ENCODE measurements at places on chromosomes 4 and X.

DNA sequence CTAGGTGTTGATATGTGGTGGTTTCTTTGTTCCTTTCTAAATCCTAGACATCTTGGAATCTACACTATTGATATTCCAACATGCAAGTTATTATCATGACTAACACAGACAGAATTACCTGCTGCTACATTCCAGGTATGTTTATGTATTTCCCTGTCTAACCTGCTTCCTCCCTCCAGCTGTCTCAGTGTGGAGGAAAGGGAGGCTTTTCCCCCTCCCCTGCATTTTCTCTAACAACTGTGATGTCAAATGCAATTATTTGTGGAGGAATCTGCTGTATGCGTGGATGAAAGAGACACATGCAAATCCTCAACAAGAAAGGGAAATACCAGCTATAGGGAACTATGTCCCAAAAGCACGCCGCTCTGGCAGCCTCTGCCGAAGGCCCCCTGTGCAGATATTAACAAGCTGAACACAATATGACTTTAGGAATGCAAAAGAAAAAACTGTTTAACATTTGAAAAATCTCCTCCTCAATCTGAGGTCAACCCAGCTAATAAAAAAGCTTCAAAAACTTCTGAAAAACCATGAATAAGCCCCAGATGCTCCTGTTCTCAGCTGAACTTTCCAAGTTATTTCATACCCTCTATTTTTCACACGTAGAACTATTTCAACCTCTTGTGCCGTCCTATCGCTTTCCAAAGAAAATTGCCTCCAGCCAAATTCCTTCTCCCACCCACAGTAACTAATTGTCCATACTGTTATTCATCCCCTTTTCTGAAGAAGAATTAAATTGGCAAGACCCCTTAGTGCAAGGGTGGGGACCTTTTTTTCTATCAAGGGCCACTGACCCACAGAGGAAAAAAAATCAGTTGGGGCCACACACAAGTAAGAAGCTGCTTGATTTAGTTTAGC is 225.1 kb upstream of the GPC4 start:
- no peak for DNase-seq

DNA sequence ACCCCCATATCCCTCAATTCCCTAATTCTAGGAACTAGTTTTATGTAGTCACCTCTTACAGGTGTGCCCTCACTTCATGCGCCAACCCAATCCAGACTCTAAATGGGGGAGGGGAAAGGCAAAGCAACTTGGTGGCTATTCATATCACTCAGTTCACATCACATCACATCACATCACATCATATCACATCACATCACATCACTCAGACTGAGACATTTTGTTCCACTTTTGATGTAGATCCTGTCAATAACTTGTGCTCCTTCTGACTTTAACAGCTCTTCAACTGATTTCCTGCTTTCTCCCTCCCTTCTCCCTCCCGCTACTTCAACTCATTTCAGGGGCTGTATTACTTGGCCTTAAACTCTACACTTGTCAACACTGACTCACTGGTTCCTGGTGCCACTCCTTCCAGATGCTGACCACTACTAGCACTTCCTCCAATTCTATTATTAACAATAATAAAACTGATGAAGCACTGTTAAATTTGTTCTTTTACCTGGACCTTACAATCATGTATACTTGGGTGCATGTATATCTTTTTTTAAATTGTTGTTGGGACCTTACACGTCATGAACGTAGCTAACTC is 29.1 kb upstream of the PLS3 start:
- DNase-seq = no peak

GRCh38 chrX:10158279-10159144 is 1.7 kb downstream of the CLCN4 start:
- DNase-seq = no peak

DNA sequence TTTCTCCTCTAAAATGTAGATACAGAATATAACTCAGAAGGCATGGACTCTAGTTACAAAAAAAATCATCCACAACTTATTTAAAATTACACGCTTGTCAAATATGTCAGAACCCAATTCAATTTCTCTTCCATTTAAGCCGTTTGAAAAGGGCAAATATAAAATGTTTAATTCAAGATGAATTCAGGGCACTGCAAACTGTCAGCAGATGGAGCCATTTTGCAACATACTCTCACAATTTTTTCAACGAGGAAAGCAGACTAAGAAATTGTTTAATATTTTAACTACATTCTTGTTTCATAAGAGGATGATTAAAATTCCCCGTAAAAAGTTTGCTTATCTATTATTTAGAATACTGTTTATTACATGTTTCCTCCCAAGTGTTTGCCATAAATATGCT is 321.3 kb upstream of the CPXCR1 start:
- no peak for DNase-seq

DNA sequence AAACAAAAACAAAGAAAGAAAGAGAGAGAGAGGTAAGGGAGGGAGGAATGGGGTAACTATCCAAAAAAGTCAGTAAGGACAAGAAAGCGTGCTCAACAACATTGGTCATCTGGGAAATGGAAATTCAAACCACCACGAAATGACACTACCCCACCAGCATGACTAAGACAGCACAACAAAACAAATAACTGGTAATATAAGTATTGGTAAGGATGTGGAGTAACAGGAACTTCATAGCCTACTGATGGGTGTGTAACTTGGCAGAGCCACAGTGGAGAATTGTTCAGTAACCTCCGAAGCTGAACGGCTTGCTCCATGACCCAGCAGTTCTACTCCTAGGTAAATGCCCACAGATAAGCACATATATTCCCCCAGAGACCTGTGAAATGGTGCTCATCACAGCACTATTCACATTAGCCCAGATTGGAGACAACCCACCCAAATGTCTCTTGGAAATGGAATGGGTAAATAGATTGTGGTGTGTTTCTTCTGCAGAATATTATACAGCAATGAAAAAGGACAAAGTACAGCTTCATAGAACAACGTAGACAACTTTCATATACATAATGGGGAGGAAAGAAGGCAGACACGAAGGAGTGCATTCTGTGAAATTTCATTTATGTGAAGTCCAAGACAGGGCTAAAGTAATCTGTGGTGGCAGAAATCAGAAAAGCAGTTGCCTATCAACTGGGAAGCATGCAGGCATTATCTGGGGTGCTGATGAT is 95.5 kb upstream of the ATP6AP2 start:
- DNase-seq = no peak

DNA sequence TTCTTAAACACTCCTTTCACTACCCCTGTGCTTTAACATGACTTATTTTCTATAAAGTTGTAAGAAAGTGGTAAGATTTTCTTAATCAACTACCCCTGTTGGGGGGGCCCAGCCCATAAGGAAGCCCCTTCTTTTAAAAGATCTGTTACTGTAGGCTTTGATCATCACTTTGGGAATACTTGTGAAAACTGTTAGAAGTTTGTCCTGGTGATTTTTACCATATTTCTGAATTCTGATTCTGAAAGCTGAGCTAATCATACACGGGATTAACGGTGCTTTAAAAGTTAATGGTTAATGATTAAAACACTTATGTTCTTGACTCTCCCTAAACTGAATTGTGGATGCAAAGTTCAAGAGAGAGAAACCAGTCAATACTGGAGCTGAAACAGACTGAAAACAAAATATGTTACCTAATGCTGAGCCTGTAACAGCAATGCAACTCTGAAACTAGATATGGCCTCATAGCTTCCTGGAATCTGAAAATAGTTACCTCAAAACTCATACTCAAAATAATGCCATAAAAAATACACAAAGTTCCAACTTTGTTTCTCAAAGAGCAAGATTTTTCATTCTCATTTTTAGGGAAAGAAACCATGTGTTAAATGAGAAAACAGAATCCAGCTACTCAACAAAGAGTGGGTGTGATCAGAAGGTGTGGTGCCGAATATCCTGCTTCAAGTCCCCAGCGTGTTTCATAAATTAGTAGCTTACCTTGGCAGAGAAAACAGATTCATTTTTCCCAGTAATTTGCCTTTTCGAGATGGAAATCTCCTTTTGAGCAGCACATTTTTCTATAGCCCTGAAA is 31.6 kb downstream of the ADH7 start:
- no peak for DNase-seq

- no peak for DNase-seq
Measured at GRCh38 chr4:54842656-54843055, 184.9 kb downstream of the KIT start.

DNA sequence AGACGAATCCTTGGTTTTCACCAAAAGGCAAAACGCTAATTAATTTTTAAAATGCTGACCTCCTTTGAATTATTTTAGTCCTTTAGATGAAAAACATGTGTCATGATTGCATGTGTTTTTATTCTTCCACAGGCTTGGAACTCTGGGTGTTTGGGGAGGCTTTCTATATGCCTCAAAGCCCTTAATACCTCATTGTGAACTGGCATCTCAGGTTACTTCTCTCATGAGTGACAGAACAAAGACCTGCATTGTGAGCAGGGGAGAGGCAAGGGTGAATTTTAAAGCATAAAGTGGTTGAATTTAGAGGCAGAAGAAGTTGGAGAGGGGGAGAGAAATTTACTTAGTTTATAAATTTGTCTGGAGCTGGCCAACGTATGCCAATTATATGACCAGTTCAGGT is 119.5 kb downstream of the ARSF start:
- no peak for DNase-seq

- DNase-seq = no peak
Measured at GRCh38 chr4:82247629-82248028, 126.2 kb downstream of the HNRNPD start.

DNA sequence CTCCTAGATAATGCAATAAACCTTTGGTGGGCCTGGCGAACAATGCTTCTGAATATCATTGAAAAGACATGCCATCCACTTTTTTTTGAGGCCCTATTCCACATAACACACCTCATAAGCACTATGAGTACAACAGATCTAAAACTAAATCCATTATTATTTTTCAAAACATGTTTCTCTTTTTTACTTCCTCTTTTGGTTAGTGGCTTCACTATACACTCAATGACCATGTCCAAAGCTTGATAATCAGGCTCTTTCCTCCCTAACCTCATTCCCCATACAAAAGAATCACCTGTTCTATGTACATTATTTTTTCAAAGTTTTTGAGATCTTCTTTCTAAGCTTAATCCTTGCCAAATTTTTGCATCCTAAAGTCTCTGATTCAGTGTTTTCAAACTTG is 20.4 kb upstream of the NPY2R start:
- no peak for DNase-seq

- DNase-seq = peak; percentile 76
Measured at GRCh38 chrX:151402719-151403390, 5.8 kb downstream of the VMA21 start.

GRCh38 chr4:40713798-40714197 is 36.0 kb upstream of the NSUN7 start:
- DNase-seq = no peak

- no peak for DNase-seq
Measured at GRCh38 chrX:10390187-10390586, 230.2 kb downstream of the MID1 start.

GRCh38 chr4:128332081-128332480 is 44.5 kb upstream of the PGRMC2 start:
- no peak for DNase-seq

- DNase-seq = no peak
Measured at GRCh38 chrX:80537096-80537495, 116.8 kb downstream of the TENT5D start.

GRCh38 chr4:137360761-137361160 is 171.5 kb downstream of the PCDH18 start:
- DNase-seq = no peak

GRCh38 chrX:95996294-95996693 is 688.3 kb upstream of the DIAPH2 start:
- DNase-seq = no peak

DNA sequence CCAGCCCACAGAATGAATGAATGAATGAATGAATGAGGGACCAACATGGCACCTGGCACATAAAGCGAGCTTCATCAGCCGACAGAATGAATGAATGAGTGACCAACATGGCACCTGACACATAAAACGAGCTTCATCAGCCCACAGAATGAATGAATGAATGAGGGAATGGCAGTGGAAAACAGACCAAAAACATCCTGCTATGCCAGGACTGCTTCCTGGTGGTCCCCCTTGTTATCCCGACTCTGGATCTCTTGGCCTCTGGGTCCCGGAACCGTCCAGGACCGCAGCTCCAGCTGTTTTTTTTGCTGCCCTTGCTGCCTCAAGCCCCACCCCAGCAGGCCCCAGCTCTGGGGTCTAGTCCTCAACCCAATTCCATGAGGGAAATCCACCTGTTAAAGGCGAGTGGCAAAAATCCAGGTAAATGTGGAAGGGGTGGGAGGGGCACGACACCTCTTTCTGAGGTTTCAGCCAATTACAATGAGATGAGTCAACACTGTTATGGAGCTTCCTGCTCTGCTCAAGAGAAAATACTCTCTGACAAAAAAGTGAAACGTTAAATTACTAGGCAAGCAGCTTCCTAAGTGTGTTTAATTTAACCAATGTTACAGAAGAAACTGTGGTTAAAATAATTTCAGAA is 72.0 kb upstream of the MTNR1A start:
- DNase-seq = no peak

- no peak for DNase-seq
Measured at GRCh38 chrX:131298036-131298435, 8.9 kb upstream of the IGSF1 start.

GRCh38 chrX:2501559-2502102 is 855 bp upstream of the DHRSX start:
- DNase-seq = no peak

- DNase-seq = no peak
Measured at GRCh38 chr4:3339577-3339976, 46.8 kb downstream of the RGS12 start.

GRCh38 chrX:133973704-133974103 is 11.7 kb downstream of the GPC3 start:
- no peak for DNase-seq

DNA sequence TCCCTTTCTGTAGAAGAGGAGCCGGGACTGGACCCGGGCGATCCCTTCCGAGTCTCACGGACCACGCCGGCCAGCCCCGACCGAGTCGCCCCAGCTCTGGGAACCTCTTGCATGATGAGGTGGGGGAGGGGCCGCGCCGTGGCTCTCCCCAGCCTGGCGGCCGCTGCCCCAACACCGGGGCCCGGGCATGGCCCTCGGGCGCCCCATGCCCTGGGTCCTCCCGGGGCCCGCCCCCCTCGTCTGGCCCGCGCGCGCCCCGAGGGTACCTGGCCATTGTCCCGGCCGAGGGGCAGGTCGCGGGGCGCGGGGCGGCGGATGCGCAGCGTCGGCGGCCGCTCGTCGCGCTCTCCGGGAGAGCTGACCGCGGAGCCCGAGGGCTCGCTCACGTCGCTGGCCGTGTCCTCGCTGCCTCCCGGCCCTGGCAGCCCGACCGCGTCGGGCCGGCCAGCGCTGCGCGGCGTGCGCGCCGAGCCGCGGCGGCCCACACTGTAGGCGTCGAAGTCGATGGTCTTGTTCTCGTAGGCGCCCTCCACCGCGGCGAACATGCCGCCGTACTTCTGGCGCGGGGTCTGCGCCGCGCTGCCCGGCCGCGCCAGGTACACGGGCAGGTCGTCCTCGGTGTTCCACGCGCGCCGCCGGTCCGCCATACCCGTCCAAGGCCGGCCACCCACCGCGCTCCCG is 423 bp downstream of the CRMP1 start:
- no peak for DNase-seq

DNA sequence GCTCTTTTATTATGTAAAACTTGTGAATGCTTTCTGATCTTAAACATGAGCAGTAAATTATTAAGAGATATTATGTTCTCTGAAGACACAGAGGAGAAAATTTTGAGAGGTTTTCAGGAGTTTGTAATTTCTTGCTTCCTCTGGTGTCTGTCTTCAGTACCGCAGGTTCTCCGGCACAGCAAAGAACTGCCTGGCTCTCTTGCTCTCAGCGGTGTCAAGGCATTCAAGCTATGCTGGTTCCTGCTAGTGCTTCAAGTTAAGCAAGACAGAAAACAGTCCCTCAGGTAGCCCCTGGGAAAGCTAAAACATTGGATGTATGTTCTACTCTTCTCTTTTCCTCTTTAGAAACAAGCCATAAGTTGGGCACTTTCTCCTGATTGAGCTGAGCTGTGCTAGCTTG is 120.2 kb upstream of the CENPE start:
- DNase-seq = no peak

Data from pancreas (tissue), 10 donors.